ENCODE measurements at places on chromosomes 3 and 15. TPM values are rescaled to one million over a fixed set of nuclear protein-coding genes. Genes with fewer than 3 reads are reported as not detected.

PFN2 gene
- 84.8 TPM for total RNA-seq

GOLGA8O gene
- 2.3 TPM for total RNA-seq

OR5K2 gene
- not detected for total RNA-seq

IL5RA gene
- 0.40 TPM for total RNA-seq

NXPE3 gene
- total RNA-seq, result 26.9 TPM

ATP13A5 gene
- total RNA-seq, result not detected

CAMK1 gene
- 10.0 TPM for total RNA-seq

SLC6A1 gene
- 2.1 TPM for total RNA-seq

KNG1 gene
- total RNA-seq, result not detected

ACKR4 gene
- 1.6 TPM for total RNA-seq

TMEM212 gene
- total RNA-seq, result not detected

OIP5 gene
- total RNA-seq, result not detected

RBMS3 gene
- total RNA-seq, result 49.0 TPM

NEK10 gene
- 3.3 TPM for total RNA-seq

DPPA4 gene
- not detected for total RNA-seq

ANKRD63 gene
- not detected for total RNA-seq

MOBP gene
- total RNA-seq, result 0.08 TPM

TRIM42 gene
- total RNA-seq, result not detected

GOLGA8H gene
- 1.7 TPM for total RNA-seq

CCRL2 gene
- total RNA-seq, result 1.3 TPM

FAM81A gene
- 1.8 TPM for total RNA-seq

ESYT3 gene
- 2.4 TPM for total RNA-seq

CLK3 gene
- 53.1 TPM for total RNA-seq

ADIPOQ gene
- total RNA-seq, result 1.5 TPM

KBTBD12 gene
- total RNA-seq, result 36.6 TPM

GUCA1C gene
- total RNA-seq, result 0.81 TPM

TMCO5A gene
- total RNA-seq, result not detected

CLDN11 gene
- 2.9 TPM for total RNA-seq

CPB1 gene
- not detected for total RNA-seq

CCDC13 gene
- 1.1 TPM for total RNA-seq

GP5 gene
- total RNA-seq, result 0.22 TPM

CEMIP gene
- 0.46 TPM for total RNA-seq

RAB7A gene
- 215 TPM for total RNA-seq

KCNMB2 gene
- 3.8 TPM for total RNA-seq

C3orf49 gene
- total RNA-seq, result not detected

TMEM40 gene
- total RNA-seq, result 0.54 TPM

TIMMDC1 gene
- total RNA-seq, result 211 TPM

HIGD2B gene
- total RNA-seq, result not detected

MCF2L2 gene
- total RNA-seq, result 1.1 TPM

MYRIP gene
- total RNA-seq, result 0.70 TPM

TMEM45A gene
- 4.8 TPM for total RNA-seq

CFAP44 gene
- total RNA-seq, result 2.1 TPM

NUP210 gene
- 2.6 TPM for total RNA-seq

SLC22A13 gene
- total RNA-seq, result 0.22 TPM

P2RY1 gene
- total RNA-seq, result 4.8 TPM

WDR49 gene
- 3.4 TPM for total RNA-seq

DNAH1 gene
- total RNA-seq, result 4.2 TPM

NR1I2 gene
- total RNA-seq, result 0.08 TPM

EFCC1 gene
- total RNA-seq, result 1.7 TPM

ANKDD1A gene
- total RNA-seq, result 1.4 TPM

MLH1 gene
- total RNA-seq, result 46.9 TPM

SLC24A5 gene
- not detected for total RNA-seq

FAM107A gene
- 29.9 TPM for total RNA-seq

FBLN2 gene
- 64.6 TPM for total RNA-seq

DLL4 gene
- total RNA-seq, result 11.5 TPM
